Endothelial cell (in vitro differentiated cells): ENCODE measurements at places on chromosomes 11 and 22. TPM values are rescaled to one million over a fixed set of nuclear protein-coding genes. Genes with fewer than 3 reads are reported as not detected.

DNA sequence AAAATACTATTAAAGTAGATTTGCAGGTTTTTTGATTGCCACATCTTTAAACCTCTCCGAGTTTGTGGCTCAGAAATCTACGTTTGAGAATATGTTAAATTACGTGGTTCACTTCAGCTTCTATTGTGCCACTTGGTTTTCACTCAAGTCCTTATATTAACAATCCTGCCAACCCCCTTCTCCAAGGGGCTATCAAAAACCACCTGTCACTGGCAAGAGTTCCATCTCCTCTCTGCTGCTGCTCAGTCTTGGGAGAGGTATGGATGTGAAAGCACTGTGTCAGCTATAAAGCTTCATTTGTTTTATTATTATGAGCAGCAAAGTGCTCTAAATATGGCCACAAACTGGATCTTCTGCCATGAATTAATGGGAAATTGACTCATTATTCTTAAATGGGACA is 197.5 kb upstream of the NARS2 start:
- no peak for DNase-seq

DNA sequence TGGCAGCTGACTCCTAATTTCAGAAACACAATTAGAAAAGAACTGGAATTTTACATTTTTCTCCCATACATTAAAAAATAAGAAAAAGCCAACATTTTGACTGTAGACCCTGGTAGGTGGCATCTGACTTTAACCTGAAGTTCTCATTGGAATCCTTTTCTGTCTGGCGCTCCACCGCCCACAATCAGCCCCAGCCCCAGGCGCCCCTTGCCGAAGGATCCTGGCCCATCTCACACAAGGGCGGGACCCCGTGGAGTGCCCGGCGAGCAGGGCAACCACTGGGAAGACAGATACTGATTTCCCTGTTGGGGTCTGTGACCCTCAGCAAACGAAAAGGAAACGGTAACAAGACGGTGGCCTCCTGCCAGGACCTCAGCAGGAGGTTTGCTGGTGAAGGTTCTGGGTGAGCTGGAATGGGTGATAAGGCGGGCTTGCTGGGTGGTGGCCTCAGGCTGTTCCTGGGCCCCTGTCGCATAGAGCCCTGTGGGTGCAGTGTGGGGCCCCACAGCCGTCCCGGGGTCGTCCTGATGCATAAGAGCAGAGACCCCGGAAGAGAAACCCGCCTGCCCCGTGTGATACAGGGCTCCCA is 15.7 kb downstream of the TSPO start:
- no peak for DNase-seq

TRABD gene
- total RNA-seq = 33.1 TPM

GRCh38 chr11:9576701-9577381 is 3.4 kb downstream of the WEE1 start:
- no peak for DNase-seq

PATE4 gene
- total RNA-seq = 0.31 TPM

DNA sequence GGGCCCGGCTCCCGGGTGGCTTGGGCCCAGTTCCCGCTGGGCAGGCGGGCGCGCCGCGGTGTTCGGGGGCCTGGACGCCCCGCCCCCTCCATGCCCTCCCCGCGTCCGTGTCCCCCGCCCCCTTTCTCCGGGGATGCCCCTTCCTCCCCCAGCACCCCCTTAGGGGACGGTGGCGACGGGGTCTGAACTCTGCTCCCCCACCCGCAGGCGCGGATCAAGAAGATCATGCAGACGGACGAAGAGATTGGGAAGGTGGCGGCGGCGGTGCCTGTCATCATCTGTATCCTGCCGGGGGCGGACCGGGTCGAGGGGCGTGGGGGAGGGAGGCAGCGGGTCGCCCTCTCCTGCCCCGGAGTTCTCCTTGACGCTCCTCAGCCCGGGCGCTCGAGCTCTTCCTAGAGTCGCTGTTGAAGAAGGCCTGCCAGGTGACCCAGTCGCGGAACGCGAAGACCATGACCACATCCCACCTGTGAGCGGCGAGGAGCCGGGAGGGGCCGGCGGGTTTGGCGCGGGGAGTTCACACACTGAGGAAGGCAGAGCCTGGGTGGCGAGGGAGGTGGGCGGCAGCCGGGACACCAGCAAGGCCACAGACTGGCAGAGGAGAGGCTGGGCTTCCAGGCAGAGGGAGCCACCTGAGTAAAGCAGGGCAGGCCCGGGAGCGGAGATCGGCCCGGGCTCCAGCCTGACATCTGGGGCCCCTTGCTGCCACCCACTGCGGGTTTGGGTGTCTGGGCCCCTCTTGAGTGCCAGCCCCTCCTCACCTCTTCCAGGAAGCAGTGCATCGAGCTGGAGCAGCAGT is 546 bp downstream of the DRAP1 start:
- peak; percentile 46 for DNase-seq

DNA sequence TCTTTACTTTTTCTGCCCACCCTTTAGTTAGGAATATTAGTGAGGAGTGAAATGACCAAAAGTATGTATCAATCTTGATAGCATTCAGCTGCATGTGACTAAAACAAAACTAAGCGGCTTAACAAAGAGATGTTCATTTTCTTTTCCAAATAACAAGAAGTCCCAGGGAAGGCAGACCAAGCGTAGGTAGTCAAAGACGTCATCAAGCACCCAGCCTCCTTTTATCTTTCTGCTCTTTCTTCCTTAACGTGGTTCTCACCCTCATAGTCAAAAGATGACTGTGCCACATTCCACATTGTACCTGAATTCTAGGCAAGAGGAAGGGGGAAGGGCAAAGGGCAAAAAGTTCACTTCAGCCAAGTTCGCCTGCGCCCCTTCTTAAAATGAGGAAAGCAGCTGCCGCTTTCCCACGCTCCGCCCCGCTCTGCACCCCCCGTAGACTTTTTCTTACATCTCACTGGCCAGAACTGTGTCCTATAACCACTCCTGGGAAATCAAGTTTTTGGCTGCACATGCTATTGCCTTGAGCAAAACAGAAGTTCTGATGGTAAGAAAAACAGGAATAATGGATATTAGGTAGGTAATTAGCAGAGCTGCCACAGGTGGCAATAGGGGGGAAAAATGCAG is 14.6 kb upstream of the PGM2L1 start:
- no peak for DNase-seq

DNA sequence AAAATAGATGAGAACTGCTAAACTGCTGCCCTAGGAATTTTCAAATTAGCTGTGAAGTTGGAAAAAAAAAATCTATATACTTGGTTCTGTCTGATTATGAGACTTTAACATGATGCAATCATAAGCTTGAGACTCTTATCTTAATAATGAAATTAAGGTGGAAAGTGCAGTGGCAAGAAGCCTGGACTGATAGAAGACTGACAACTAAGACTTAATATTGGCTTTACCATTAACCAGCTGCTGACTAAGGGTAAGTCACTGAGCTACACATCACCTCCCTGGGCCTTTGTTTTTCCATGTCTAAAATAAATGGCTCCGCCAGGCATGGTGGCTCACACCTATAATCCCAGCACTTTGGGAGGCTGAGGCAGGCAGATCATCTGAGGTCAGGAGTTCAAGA is 56.9 kb downstream of the SLC35F2 start:
- no peak for DNase-seq

- no peak for DNase-seq
Observed at GRCh38 chr11:70732881-70733196, 334.5 kb downstream of the CTTN start.

DNA sequence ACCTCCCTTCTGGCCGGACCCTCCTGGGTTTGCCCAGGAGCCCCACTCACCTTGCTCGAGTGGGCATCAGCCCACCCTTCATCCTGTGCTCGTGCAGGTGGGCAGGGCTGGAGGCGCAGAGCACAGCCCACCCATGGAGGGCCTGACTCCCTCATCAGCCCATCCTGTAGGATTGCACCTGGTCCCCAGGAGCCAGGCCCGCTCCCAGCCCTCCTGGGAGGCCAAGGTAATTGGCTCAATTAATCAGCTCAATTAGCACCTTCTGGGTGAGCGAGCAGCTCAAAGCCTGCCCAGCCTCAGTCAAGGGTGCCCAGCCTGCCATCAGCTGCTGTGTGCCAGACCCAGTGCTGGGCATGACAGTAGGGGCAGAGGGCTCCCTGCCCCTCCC is 58.1 kb upstream of the NECTIN1 start:
- DNase-seq = no peak

MICAL2 gene
- total RNA-seq = 21.7 TPM

- no peak for DNase-seq
Observed at GRCh38 chr11:82308979-82309378, 424.7 kb downstream of the FAM181B start.

GRCh38 chr11:76067099-76067498 is 139.2 kb downstream of the WNT11 start:
- DNase-seq = no peak

DNA sequence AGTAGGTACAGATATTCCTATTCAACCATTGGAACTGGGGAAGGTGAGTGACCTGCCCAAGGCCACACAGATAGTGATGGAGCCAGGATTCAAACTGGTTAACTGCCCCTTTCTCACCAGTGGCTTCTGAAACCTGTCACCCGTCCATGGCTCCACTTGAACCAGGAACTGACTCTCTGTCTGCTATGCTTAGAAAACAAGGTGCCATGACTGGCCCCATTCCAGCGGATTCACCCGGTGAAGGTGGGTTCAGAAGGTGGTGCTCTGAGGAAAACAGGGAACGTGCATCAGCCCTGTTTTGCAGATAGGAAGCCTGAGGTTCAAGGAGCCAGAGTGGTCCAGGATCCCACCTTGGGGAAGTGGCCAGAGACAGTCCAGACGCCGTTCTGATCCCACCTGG is 2.6 kb upstream of the PATZ1 start:
- no peak for DNase-seq

DNA sequence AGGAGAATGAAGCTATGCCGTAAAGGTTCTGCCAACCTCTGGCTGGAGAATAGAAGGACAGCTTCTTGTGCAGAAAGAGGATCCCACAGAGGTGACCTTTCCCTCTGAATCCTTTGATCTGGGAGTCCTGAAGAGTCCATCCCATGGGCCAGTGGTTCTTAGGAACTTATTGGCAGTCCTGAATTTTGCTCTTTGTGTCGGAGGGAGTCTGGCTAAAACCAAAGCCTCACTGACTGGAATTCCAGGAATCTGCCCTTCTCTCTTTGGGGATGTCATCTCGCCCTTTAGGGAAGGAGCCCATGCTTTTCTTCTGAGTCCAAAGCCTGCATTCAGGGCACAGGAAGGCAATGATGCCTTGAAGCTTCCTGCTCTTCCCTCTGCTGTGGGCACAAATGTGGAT is 45.5 kb downstream of the PKNOX2 start:
- no peak for DNase-seq

DNA sequence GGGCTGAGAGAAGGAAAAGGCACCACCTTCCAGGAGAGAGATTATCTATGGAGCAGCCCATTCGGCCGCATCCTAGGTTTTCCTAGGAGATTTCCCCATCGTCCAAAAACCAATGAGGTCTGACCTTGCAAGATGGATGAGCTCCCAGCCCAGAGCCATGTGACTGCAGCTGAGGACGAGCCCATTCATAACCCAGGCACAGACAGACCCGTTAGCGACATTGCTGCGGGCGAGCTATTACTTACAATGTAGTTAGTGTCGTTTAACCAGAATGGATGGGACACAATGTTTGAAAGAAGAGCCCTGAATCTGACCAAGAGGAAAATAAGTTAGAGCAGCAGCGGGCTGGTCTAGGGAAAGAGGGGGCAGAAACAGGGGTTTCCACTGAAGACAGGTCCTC is 395.9 kb upstream of the CADM1 start:
- no peak for DNase-seq

MFNG gene
- 75.4 TPM for total RNA-seq

GRCh38 chr11:34037016-34037415 is 14.5 kb upstream of the CAPRIN1 start:
- no peak for DNase-seq

RBMXL2 gene
- not detected for total RNA-seq

GRCh38 chr22:31103899-31104694 is 3.3 kb downstream of the SELENOM start:
- DNase-seq = no peak

GRCh38 chr22:50432131-50432876 is 42.5 kb downstream of the SBF1 start:
- DNase-seq = no peak

GRCh38 chr11:66115638-66116301 is 45.7 kb downstream of the PACS1 start:
- DNase-seq = no peak

GRCh38 chr11:66479394-66480116 is 679 bp upstream of the DPP3 start:
- no peak for DNase-seq

DNA sequence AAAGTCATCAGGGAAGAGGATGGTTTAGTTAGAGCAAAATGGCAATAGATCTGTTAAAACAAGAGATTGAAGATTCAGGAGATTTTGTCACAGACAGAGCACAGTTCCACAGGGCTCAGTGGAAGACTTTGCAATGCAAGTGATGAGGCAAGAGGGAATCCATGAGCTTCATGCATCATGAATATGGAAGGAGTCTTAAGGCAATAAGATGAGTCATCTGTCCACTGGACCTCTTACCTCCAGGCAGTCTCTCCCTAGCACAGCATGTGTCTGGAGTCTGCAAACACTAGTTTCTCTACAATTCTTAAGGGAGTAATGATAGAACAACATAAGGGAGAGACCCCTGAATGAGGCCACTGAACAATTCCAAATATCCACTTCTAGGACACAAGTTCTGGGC is 245.7 kb downstream of the NXPE2 start:
- DNase-seq = no peak

DNA sequence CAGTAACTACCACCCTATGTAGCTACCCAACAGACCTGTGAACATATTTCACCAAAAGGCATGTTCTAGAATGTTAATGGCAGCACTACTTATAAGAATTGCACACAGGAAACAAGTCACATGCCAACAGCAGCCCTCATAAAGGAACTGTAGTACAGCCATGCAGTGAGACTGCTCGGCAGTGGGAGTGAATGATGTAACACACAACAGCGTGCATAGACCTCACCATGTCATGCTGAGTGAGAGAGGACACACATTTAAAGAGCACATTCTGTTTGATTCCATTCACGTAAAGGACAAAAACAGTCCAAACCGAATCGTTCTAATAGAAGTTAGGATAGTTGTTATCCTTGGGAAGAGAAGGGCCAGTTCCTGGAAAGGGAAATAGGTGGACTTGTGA is 27.2 kb upstream of the KIRREL3 start:
- no peak for DNase-seq

DNA sequence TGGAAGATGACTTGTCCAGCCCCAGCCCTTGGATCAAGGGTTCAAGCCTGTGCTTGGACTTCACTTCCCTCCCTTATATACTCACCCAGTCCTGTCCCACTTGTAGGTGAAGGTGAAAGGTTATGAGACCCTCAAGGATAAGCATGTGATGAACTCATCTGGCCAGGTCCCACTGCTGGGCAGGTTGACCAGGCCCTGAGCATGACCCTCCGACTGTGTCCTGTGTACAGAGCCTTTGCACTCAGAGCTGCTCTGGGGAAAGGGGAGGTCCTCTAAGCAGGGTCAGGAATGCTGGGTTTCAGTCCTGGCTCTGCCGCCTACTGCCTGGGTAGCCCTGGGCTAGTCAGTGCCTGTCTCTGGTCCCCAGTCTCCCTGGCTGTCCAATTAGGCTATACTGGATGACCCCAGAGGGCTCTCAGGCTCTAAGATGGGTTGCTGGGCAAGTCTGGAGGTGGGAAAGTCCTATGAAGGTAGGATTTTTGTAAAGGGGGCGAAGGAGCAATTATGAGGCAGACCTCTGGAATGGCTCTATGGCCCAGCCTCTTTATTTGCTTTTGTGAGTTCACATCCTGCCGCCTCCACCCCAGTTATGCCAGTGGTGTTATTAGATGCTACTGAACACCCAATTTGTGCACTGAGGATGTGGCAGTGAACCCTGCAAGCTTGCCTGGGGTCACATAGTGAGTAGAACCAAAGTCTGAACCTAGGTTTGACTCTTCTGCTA is 14.1 kb downstream of the DGAT2 start:
- no peak for DNase-seq

UPK3A gene
- not detected for total RNA-seq

OPCML gene
- 4.1 TPM for total RNA-seq

GRCh38 chr11:65316227-65317024 is 1.8 kb downstream of the CDC42EP2 start:
- DNase-seq = peak; percentile 27
